ENCODE measurements at places on chromosomes 16 and 17. TPM values are rescaled to one million over a fixed set of nuclear protein-coding genes. Genes with fewer than 3 reads are reported as not detected.

DNA sequence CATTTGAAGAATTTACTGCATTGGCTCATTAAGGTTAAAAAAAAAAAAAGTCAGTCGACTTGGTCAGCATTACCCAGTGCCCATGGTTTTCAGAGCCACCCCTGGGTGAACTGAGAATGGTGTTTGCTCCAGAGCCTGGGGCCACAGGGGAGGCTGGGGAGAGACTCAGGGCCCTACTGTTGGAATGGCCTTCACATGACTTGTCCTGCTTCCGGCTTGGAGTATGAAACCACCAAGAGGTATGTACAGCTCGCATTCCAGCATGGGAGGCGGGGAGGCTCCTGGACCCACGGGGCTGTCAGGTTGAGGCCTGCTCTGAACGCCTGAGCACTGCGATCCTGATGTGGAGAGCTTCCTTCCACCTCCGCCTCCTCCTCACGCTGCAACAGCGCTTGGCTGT is 36.8 kb downstream of the MSI2 start:
- no peak for DNase-seq

DNA sequence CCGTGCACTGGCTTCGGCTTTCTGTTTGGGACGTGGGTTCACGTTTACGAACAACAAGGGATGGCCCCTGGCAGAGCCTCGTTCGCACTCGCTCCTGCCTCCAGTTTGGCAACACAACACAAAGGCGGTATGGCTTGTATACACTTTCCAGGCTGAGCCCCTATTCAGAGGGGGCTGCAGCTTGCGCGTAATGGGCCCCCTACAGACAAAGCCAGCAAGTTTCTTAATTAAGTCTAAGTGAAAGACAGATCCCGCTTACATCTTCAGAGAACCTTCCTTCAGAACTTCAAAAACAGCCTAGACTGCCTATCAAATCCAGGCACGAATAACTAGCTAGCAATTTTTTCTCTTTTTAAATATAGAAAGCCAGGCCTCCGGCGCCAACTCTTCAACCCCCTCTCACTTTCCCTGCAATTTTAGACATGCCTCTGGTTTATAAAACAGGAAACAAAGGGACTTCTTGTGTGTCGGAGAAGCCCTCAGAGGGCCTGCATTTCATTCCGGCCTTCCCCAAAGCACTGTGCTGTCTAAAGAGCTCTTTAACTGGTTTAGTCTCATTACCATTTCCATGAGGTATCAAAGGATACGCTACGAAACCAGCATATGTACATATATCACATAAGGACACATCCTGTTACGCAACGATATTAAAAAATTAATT is 244.9 kb downstream of the STX8 start:
- DNase-seq, result no peak

Gene STH
- not detected for polyA plus RNA-seq

- no peak for DNase-seq
These were observed 488 bp upstream of the SEBOX start for GRCh38 chr17:28365487-28365886.

Gene MPO
- 11.4 TPM for polyA plus RNA-seq

DNA sequence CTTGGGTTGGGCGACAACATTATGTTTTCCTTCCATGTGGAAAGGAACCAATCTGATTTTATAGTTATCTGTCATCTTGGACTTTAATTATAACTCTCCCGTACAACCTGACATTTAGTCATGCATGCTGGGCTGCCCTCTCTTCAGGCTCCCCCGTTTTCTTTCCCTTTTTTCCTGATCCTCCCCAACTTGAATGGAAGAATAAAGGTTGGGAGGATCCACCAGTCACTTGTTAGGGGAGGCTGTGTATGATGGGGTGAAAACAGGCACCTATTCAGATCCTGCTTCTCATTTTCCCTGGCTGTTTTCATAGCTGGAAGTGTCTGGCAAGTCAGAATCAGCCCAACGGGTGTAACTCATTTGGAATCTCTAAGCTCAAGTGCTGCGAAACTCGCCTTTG is 267.2 kb upstream of the SALL1 start:
- no peak for DNase-seq

Gene FBXW10
- 0.13 TPM for polyA plus RNA-seq

DNA sequence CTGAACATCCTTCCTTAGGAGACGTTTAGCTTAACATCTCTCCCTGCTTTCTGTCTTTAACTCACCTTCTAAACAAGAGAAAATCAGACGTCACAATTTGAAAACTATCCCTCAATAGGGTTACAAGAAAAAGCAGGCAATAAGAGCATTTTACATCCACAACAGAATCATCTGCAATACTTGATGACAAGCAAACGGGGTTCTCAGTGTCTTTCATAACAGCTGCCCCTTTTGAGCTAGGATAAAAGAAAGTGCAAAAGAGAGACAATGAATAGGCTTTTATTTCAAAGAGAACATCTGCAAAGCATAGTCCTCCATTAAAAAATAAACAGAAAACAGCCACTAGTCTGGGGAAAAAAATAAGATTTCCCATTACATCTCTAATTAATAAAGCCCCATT is 13.2 kb downstream of the XYLT1 start:
- no peak for DNase-seq

Gene TPSB2
- polyA plus RNA-seq, result 2.7 TPM

DNA sequence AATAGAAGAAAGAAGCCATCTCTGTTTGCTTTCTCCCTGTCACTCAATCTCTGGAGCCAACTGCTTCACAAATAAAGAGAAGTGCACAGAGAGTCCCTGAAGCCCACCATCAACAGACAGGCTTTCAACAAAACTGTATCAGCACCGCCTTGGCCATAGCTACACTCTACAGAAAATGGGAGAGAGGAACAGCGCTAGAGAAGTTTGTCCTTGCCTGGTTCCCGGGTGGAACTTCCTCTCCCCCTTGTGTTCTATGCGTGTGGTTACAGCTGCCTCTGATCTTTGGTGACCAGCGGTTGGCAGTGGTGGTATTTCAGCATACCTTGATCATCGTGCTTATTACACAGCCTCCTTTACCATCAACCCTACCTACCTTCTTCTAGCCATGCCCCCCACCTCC is 91.4 kb upstream of the CCL2 start:
- DNase-seq, result no peak

DNA sequence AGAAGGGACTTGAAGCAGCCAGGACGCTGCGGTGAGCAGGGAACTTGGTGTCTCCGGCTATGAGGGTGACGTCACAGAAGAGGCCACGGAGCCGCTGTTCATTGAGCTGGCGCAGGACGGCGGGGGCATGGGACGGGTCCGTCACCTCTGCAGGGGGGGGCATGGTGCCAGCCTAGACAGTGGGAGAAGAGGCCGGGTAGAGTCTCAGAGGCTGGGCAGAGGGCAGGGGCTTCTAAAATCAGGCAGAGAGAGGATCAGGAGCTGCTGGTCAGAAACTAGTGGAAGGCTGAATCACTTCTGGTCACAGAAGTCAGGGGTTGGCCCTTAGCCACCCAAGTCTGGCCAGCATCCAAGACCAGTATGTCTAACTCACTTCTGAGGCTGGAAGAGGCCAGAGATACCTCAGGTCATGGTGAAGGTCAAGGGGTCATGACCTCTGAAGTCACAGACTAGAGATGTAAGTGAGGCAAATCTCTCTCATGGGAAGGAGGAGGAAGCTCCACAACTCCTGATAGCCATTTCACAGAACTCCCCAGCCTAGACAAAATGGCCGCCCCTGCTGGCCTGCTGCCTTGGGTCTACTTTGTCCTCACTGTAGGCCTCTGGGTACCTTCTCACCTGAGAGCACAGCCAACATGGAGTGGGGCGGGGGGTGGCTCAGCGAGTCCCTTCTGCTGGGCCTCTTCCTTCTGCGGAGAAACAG is 12.6 kb downstream of the ZBTB4 start:
- no peak for DNase-seq

Gene HYDIN
- polyA plus RNA-seq, result 2.8 TPM

Gene MYH2
- polyA plus RNA-seq, result 48.2 TPM

DNA sequence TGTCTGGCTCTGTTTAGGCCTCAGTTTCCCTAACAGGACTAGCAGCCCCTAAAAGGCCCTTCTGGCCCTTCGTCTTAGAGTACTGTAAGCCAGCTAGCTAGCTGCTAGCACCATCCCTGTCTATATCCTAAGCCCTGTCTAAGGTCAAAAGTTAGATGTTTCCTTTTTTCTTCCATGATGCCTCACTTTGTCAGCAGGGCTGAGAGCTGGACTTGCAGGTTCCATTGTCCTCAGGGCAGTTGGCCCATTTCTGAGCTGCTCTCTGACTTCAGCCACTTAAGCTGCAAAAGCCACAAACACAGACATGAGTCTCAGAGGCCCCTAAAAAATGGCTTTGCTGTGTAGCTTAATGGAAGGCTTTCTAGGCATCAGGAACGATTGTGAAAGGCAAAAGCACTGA is 187.7 kb downstream of the CBLN1 start:
- DNase-seq, result no peak

Gene KCNH6
- not detected for polyA plus RNA-seq

DNA sequence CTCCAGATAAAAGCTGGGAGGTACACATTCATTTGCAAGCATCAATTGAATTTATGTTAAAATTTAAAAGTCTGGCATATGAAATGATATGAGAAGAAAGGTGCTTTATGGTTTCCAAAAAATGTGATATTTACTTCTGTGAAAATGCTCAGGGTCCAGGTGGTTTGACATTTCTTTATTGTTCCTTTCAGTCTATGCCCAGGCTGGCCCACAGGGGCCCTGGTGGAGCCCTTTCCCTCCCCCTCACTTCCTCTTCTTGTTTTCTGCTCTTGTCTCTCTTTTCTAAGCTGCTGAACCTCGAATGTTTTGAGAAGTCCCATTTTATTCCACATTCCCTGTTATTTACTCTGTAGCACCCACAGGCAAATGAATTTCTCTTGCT is 127.8 kb downstream of the HS3ST3B1 start:
- no peak for DNase-seq

DNA sequence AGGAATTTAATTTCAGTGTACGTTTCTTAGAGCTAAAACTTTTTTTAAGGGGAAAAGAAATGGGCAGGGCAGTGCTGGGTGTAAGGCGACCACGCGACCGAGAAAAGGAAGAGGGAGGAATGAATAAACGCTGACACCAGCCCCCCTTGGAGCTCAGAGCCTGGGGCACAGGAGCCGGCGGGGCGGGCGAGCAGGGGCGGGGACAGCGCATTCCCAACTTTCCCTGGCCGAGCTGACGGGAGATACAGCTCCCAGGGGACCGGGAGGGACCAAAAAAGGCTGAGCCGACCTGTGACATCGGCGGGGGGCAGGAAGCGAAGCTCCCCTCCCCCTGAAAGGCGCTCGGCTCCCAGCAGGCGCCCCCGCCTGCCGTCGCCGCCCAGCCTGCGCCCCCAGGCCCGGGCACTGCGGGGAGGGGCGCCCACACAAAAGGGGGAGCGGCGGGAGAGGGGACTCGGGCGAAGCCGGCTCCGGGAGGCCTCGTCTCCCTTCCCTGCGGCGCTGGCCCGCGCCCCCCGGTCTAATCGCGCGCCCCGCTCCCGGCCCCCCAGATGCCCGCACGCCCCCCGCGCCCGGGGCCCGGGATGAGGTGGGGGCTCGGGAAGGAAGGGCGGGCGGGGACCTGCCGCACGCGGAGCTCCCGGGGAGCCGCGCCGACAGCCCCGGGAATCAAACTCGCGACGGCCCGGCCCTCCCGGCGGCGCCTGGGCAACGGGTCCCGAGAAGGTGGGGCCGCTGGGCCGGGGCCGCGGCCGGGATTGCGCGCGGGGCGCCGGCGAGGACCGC is 622 bp downstream of the CUEDC1 start:
- peak; percentile 75 for DNase-seq

Gene C1QTNF8
- polyA plus RNA-seq, result not detected

DNA sequence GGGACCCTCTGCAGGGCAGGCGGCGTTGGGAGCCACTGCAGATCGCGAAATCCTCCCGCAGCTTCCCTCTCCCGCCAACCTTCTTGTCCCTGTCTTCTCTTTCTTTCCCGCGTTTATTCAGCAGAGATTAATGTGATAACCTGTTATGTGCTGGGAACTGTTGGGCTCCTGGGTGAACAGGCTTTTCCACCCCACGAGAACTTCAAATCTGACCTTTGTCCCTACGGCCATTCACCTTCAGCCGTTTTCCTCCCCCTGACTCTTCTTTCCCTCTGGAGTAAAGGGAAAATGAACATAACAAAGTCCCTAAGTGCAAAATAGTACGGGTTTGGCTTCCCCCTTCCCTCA is 15.2 kb upstream of the KPNA2 start:
- no peak for DNase-seq

- DNase-seq, result no peak
These were observed 92.7 kb downstream of the WSCD1 start for GRCh38 chr17:6162892-6163291.

Gene G6PC1
- polyA plus RNA-seq, result not detected

DNA sequence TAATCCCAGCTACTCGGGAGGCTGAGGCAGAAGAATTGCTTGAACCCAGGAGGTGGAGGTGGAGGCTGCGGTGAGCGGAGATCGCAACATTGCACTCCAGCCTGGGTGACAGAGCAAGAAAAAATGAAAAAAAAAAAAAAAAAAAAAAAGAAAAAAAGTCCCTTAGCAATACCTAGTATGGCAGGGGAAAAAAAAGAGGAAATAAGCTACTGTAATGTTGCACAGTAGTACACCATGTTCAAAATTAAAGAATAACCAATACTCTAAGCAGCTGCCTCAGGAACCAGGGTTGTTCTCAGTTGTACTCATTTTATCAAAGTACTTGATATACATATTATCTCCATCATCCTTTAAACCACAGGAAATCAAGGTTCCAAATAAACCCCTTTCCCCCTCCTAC is 17.3 kb upstream of the TXNDC11 start:
- DNase-seq, result no peak

- no peak for DNase-seq
These were observed 14.7 kb downstream of the ABCA3 start for GRCh38 chr16:2325791-2326190.

DNA sequence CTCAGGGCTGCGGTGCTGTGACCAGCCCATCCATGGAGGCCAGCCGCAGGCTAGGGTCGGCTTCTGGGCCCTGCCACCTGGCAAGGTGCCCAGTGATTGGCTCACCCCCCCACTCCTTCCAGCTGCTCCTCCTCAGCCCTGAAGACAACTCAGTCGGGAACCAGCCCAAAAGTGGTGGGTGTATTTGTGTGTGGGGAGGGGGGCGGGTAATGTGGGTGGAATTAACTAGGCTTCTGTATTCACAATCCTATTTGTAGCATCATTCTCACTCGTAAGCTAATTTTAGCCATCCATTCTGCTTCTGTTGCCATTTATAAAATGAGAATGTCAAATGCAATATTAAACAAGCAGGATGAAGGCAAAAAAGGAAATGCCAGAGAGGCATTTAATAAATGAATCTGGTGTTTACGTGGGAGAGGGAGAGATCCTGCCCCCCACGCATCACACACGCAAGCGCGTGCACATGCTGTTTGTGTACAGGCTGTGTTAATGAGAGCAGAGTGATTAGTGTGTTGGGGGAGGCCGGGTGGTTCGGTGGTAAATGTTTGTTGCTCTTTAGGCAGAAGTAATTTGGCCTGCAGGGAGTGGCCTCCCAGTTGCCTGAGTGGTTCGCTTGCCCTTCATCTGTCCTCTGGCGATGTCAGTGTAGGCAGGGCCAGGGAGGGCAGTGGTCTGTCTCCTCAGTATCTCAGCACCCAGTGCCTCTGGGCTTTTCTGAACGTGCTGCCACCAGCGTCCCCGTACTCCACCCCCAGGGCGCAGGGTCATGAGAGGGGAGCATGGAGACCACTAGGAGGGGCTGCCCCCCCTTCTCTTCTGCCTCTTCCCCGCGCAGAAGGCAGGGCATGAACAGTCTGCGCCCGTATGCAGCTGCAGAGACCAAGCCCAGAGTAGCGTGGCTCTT is 140.1 kb downstream of the CCDC182 start:
- DNase-seq, result no peak
